Stimulated activated CD4-positive, alpha-beta T cell treated with anti-CD3 and anti-CD28 coated beads, Interleukin-15, amount 100 ng/mL, for 1 hour (primary cell): ENCODE measurements at places on chromosomes 3 and 15.

- no peak for DNase-seq
These were observed 17.1 kb downstream of the P2RY12 start for GRCh38 chr3:151367448-151367847.

DNA sequence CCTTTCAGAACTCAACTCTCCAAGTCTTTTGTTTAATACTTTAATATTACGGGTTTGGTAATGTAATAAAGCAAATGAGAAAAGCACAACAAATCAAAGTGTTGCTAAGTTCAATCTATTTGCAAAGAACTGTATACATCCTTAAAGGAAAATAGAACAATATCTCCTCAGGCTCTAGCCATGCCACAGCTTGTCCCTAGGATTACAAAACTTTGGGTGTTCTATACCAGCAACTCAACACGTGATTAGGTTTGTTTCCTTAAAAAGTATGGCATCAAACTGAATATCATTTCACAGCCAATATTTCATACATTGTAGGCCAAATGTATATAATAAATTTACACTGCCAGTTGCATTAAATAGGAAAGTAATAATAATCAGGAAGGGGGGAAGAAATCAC lies 418.6 kb upstream of the MDFIC2 start:
- DNase-seq, result no peak

- DNase-seq, result no peak
These were observed 60.8 kb downstream of the USP13 start for GRCh38 chr3:179713643-179714090.

DNA sequence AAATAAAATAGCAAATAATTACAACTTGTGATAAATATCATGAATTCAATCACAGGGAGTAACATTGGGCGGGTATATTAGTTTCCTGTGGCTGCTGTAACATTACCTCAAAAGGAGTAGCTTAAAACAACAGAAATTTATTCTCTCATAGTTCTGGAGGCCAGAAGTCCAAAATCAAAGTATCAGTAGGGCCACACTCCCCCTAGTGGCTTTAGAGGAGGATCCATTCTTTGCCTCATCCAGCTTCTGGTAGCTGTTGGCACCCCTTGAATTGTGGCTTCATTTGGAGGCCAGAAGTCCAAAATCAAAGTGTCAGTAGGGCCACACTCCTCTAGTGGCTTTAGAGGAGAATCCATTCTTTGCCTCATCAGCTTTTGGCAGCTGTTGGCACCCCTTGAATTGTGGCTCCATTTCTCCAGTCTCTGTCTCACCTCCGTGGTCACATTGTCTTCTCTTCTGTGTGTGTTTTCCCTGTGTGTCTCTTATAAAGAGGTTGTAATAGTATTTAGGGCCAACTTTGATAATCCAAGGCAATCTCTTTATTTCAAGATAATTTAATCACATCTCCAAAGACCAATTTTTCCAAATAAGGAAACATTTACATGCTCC lies 3.1 kb upstream of the CFAP20DC start:
- no peak for DNase-seq

GRCh38 chr3:98136631-98137030 lies 6.1 kb downstream of the OR5H1 start:
- DNase-seq, result no peak

- no peak for DNase-seq
These were observed 212.1 kb upstream of the EIF1B start for GRCh38 chr3:40097131-40098117.

DNA sequence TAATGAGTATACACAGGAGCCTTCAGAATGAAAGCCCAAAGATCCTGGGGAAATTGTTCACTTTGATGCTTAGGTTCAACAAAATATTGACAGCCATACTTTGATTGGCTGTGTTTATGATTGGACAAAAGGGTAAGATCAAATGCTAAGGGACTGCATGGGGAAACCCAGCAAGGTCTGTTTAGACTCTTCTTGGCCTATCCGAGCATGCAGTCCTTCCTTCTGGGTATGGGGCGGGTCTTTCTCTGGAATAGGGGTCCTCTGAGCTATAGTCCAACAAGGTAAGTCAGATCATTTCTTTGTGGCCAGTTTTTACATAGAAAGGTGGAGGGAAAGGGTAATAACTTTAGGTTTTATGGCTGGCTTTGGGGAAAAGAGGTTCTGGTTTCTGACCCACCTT lies 52.9 kb upstream of the ACKR4 start:
- DNase-seq, result no peak

GRCh38 chr3:25594007-25594502 lies 70.7 kb downstream of the TOP2B start:
- no peak for DNase-seq

- no peak for DNase-seq
These were observed 2.9 kb downstream of the SEMA3F start for GRCh38 chr3:50157827-50158529.

DNA sequence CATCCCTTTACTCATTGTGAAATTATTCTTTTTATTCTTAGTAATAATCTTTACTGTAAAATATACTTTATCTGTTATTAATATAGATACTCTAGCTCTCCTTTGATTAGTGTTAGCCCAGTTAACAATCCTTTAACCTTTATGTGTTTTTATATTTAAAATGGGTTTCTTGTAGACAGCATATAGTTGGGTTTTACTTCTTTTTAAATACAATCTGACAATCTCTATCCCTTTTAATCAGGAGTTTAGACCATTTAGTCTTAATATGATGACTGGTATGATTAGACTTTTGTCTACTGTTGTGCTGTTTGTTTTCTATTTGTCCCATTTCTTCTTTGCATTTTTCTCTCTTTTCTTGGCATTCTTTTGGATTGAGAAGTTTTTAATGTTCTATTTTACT lies 30.1 kb downstream of the GLCE start:
- DNase-seq, result no peak

GRCh38 chr15:59437817-59438624 lies at the start of gene FAM81A:
TSS of gene FAM81A (plus strand) at chr15:59438186. CDS start at chr15:59458627, 20,441 bp downstream.
- peak; percentile 12 for DNase-seq

DNA sequence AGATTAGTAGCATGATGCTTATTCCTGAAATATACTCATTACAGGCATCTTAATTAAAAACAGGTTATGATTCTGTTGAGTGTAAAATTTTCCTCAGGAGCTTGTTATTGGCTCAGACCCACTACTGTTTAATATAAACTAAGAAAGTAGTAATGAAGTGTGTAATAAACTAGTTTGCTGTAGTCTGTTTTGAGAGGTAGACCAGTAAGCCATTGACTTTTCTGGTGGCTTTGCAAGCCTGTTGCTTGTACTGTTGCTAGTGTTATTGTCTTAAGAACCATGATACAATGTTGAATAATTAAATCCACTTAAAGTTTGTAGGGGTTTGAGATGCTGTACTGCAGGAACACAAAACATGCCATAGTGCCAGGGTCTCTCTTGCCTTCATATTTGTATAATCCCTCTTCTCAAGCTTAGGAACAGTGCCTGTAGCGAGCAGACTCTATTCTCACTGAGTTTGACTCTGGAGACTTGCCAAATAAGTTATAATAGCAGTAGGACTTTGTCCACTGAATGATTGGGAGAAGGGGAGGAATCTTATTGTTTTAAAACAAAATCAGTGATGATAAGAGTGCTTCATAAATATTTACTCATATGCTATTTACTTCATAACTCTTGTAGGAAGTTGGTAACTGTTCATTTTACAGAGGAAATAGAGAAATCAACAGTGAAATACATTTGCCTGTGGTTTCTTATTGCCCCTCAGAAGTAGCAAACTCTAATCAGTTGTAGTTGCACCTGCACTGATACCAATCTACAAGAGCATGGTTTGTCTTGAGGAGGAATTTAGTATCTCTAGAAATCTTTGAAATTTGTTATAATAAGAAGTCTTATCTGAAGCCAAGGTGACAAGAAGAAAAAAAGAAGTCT lies 13.4 kb downstream of the TCF12 start:
- no peak for DNase-seq

DNA sequence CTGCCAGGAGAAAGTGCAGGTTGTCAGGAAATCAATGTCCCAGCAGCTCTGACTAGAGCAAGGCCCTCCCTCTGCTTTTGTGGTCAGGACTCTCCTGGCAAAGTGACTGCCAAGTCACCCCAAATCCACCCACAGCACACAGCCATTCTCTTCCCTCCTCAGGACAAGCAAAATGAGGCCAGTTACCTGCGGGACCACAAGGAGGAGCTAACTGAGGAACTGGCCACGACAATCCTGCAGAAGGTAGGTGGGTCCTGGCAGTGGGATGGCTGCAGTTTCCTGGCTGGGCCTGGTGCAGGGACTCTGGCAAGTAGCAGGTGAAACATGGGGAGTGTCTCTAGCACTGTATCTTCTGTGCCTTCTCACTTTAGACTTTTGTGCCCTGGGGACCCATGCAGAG lies 142.5 kb upstream of the EIF1B start:
- DNase-seq, result no peak

GRCh38 chr3:130426206-130426605 lies 80.7 kb downstream of the COL6A5 start:
- DNase-seq, result no peak

GRCh38 chr15:82393671-82394070 lies 35.9 kb upstream of the GOLGA6L9 start:
- DNase-seq, result no peak

- no peak for DNase-seq
These were observed 131.4 kb upstream of the UBE2E2 start for GRCh38 chr3:23071758-23072157.

DNA sequence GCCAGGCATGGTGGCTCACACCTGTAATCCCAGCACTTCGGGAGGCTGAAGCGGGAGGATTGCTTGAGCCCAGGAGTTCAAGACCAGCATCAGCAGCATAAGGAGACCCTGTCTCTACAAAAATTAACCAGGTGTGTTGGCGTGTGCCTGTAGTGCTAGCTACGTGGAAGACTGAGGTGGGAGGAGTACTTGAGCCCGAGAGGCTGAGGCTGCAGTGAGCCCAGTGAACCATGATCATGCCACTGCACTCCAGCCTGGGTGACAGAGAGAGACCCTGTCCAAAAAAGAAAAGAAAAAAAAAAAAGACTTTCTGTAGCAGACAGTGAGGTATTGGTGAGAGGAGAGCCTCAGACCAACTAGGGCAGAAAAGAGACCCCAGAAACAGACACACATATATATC lies 263.8 kb downstream of the XXYLT1 start:
- no peak for DNase-seq

GRCh38 chr3:120554812-120555606 lies 41.1 kb upstream of the NDUFB4 start:
- no peak for DNase-seq

DNA sequence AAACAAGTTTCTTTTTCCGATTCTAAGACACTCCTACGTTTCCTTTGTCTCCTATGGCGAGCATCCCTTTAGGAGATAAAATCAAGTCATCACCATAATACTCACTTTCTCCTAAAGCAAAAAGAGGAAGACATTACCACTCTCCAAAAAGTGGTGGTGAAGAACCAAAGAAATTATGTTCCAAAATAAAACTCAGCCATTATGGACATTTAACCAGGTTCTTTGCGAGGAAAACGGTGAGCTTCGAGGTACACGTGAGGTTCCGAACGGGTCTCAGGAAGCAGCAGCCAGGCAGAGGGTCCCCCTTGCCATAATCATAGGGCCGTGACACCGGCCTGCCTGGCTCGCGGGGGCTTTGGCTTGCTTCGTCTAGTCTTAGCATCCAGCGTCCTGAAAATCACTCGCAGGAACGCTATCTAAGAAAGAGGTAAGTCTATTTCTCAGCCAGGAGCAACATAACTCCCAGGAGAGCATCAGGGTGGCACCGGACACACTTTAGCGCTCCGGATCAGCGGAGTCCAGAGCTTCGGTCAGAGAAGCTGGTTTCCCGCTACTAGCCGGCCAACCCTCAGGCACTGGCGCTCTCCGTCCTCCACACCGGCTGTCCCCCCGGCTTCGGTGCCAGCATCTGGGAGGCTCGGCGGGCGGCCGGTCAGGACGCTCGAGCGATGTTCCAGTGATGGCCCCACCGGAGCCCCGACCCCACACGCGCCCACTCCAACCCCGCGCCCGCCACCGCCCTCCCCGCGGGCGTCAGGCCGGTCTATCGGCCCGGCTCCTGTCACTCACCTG lies 581 bp downstream of the IP6K1 start:
- no peak for DNase-seq

DNA sequence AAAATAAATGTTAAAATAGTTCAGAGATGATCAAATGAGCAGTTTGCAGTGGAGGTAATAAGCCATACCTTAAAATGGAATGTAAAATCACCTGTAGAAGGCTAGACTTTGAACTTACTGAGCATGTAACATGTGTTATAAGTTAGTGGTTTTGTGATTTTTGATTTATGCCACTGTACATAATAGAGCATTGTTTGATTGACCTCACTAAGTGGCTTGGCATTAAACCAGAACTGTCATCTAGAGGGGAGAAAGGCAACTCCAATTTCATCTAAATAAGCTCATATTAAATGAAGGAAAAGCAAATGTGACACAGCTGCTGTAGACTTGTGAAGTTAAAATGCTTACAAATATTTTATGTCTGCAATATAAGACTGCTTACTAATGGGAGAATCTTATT lies 387.9 kb downstream of the ZIC1 start:
- no peak for DNase-seq

DNA sequence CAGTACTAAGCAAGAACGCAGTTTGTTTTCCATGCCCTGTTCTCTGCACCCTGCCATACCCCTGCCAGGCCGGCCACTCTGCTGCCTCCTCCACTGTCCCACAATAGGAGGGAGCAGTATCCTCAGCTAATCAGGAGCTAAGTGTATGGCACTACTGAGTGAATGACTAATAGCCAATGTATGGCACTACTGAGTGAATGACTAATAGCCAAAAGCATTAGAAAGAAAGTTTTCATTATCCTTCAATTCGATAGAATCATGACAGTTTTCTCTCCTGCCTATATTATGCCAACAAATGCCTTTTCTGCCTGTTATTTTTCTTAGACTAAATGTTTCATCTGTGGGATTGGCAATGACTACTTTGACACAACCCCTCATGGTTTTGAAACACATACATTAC lies 107.5 kb upstream of the CHRM5 start:
- no peak for DNase-seq

- DNase-seq, result no peak
These were observed 14.2 kb upstream of the U2SURP start for GRCh38 chr3:142987080-142987700.

- no peak for DNase-seq
These were observed 14.8 kb downstream of the FYCO1 start for GRCh38 chr3:45980819-45981218.

DNA sequence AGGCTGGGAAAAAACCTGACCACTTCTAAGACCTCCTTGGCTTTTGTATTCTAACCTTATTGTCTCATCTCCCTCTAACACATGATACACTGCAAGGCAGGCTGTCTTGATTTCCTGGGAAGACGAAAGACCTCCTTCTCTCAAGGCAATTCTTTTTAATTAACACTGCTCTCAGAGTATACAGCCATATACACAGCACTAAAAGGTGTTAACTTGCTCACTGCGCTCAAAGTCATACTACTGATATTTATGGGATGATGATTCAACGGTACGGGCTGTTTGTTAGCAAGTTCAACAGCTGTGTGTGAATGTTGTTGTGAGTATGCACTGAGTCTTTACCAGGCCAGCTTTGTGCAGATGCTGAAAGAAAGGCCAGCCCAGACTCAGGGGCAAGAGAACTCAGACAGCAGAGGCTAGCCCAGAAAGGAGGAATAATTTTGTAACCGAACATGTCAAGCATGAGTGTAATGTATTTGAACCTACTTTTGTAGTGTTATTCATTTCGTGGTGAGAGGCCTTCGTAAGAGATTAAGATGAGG lies 229.9 kb downstream of the IL5RA start:
- DNase-seq, result no peak

- DNase-seq, result no peak
These were observed 397.6 kb upstream of the PLSCR5 start for GRCh38 chr3:147002721-147003120.

GRCh38 chr3:42957573-42957972 lies 21.5 kb upstream of the GASK1A start:
- DNase-seq, result no peak

- DNase-seq, result no peak
These were observed 84.2 kb downstream of the TMCC1 start for GRCh38 chr3:129809297-129809696.

- DNase-seq, result peak; percentile 46
These were observed 1.6 kb downstream of the RFTN1 start for GRCh38 chr3:16511681-16512434.
